Retinal pigment epithelial cell (primary cell): ENCODE measurements at places on chromosomes 1 and 21.

DNA sequence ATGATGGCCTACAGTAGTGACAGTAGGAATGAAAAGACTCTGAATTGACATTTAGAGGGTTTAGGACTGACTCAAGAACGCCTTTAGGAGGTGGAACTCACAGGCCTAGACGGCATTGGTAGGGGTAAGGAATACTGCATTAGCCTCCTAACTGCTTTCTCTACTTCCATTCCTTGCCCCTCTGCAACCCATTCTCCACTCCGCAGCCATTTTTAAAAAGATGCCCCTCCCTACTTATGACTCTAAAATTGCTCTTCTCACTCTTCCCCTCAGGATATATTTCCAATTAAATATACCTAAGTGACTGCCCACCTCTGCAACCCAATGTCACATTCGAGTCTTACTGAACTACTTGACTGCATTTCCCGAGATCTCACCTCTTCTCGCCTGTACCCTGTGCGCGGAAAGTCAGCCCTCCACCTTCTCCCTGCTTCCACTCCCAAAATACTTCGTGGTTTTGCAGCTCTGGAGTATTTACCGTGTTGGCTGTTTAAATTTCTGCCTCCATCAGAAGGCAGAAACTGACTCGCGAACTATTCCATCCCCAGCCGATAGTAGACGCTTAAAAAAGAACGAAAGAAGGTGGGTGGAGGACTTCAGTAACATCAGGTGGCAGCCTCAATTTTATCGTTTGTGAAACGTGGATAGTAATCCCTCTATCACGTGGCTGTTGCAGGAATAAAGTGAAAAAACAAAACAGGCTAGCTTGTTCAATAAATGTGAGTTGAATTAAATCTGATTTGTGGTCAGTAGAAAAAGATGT lies 1.1 kb upstream of the YBX1 start:
- no peak for DNase-seq

DNA sequence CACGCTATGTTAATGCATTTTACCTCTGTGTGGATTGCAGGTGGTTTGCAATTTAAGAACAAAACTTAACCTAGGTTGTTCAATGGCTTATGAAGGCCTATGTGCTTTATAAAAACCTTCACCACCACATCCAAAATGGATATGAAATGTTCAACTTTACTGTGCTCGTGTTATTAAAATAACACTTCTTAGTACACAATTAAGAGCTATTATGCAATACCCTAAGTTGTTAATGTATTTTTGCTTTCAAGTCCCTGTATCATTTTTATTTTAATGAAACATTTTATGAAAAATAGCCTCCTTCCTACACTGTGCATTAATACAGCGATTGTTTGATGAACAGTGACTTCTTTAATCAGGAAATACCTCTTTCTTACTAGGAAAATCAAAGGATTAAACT lies 12.0 kb downstream of the NCAM2 start:
- DNase-seq = no peak

DNA sequence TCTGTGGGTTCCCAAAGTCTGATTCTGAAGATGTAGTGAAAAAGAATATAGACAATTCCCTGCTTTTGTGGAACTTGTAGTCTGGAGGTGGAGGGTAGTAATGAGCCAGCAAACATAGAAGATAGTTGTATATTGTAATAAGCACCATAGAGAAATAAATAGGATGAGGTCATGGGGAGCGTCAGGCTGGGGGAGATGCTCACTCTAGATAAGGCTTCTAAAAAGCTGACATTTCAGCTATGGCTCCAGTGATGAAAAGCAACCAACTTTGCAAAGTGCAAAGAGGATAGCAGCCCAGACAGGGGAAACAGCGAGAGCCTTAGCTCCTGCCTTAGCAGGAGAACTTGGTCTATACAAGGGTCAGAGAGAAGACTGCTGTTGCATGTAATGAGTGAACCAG lies 98.0 kb upstream of the RALGPS2 start:
- no peak for DNase-seq

GRCh38 chr1:85940656-85941306 lies 215.8 kb downstream of the COL24A1 start:
- no peak for DNase-seq

GRCh38 chr1:96710708-96711477 lies 10.7 kb upstream of the PTBP2 start:
- DNase-seq = no peak

GRCh38 chr21:29080454-29080941 lies 7.0 kb upstream of the CCT8 start:
- no peak for DNase-seq

DNA sequence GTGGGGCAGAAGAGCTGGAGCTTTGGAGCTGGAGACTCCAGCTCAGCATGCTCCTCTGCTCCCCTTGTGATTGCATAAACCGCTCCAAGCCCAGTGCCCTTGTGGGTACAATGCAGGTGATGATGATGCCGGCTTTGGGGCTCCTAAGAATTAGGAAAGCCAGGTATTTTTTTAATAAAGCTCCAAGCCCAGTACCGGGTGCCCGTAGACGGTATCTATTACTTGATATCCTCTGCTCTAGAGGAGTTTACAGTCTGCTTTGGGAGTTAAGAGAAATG lies 27.2 kb downstream of the TENT5C start:
- DNase-seq = no peak

DNA sequence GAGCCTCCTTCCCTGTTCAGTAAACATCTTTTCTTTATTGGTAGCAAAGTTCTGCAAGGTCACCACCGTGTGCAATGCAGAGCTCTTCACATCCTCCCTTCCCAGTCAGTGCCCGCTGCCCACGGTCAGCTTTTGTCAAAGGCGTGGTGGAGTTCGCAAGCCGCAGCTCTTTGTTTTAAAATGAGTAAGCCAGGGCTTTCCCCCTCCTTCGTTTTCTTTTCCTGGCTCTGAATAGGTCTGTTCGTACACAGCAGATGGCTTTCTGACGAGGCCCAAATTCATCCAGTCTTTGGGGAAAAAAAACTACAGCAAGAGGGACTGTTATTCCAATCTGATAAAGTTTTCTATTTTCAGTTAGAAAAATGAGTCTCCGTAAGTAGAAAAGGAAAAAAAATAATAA lies 153.2 kb downstream of the LRIG2 start:
- no peak for DNase-seq

DNA sequence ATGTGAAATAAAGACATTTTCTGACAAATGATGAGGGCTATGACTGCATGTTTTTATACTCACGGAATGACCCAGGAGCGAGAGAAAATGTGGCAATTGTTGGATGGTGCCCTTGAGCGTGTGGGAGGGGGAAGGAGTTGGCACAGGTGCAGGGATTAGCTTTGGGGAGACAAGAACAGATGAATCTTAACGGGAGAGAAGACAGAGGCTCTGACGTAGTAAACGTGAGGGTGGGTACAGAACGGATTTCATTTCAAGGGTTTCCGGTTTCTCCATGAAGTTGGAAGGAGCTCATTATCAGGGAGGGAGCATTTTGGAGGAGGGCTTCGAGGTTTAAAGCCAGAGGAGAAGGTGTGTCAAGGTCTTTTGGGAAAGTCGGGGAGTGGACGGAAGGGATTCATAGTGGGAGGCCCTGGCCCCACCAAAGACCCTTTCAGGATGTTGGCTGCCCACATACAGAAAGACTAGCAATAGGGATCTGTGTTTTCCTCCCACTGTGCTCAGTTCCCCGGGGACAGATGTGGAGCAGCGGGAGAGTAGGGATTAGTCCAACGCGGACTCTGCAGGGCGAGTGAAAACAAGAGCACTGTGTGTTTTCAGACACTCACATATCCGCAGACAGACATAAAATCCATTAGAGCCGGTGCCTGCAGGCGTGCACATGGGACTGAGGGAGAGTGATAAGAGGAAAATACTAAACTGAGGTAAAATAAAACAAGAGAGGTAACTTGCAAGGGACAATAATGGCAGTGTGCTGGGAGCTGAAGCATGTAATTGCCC lies 584.1 kb downstream of the AJAP1 start:
- DNase-seq = no peak

- DNase-seq = peak; percentile 32
These were observed 6.3 kb upstream of the TMEM39B start for GRCh38 chr1:32066489-32066873.

GRCh38 chr1:157090196-157090647 lies 9.4 kb downstream of the ETV3L start:
- DNase-seq = peak; percentile 10

DNA sequence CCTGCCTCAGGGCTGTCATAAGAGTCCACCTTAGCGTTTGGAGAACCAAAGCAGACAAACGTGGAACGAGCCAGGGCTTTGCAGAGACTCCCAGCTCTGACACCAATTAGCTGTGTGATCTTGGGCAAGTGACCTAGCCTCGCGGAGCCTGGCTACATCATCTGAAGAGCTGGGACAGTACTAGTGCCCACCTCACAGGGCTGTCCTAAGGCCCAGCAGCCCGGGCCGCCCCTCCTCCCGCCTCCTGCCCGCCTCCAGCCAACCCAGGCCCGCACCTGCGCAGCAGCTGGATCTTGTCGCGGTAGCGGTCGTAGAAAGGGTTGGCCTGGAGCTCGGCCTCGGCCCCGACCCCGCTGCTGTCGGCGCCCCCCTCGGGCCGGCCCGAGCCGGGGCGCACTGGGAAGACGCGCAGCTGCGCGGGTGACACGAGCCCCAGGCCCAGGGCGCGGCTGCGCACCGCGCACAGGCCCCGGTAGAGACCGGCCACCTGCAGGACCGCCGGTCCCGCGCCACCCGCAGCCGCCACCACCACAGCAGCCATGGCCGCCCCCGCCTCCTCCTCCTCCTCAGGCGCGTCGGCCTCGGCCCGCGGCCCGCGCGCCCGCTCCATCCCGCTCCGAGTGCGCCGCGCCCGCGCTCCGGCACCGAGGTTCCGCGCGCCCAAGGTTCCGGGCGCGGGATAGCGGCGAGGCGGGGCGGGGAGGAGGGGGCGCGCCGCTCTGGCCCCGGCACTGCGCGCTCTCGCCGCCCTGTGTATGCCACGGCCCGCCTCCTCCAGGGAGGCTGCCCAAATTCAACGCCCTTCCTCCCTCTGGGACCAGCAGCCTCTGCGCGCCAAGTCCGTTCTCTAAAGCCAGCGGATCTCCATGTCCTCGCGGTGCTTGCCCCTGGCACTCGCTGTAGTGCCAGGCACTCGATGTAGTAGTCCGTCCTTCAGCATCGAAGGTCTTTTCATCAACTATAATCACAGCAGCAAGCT lies at the start of gene ATPAF1:
TSS of gene ATPAF1 (minus strand) at position 583 of the 979 bp plus-strand sequence. CDS start at position 541, 42 bp downstream.
- peak; percentile 31 for DNase-seq

- peak; percentile 30 for DNase-seq
These were observed 36.2 kb upstream of the BTG2 start for GRCh38 chr1:203268901-203269653.

GRCh38 chr1:119330466-119331189 lies 38.0 kb upstream of the HAO2 start:
- DNase-seq = no peak

DNA sequence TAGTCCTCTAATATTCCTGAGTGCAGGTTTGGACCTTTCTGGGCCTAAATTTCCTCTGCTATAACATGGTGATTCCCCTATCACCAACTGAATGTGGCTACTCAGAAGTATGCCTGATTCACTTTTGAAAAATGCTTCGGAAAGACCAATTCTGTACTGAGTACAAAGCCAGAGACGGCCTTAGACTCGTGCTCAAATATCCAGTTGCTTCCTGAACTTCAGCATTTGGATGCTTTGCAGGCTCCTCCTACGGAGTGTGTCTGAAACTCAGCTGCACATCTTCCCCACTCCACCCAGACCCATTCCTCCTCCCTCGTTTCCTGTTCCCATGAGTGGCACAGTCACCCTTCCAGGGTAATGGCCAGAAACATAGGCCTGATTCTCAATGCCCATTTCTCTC lies 98.4 kb upstream of the GADD45A start:
- no peak for DNase-seq

DNA sequence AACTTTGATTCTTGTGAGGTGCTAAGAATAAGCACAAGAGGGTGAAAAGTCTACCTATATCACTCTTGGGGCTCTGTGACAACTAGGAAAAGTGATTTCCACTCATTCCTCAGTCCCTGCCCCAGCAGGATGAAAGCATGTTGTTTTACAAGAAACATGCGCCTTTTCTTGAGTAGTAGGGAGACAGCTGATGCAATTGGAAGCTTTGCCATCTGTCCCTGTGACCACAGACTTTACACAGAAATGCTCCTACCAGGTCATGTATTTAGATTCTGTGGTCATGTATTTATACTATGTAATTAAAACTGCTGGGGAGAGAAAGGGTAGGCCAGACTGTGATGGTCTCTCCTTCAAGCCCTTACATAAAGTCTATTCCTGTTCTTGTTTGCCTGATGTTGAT lies 445.5 kb downstream of the PTPRC start:
- DNase-seq = no peak

GRCh38 chr1:156712626-156713025 lies 7.2 kb upstream of the CRABP2 start:
- no peak for DNase-seq

GRCh38 chr1:201191653-201192260 lies 1.1 kb downstream of the IGFN1 start:
- no peak for DNase-seq

GRCh38 chr1:100622037-100622436 lies 84.1 kb downstream of the GPR88 start:
- peak; percentile 76 for DNase-seq

- peak; percentile 73 for DNase-seq
These were observed 26.0 kb upstream of the BCL9 start for GRCh38 chr1:147515045-147515869.

DNA sequence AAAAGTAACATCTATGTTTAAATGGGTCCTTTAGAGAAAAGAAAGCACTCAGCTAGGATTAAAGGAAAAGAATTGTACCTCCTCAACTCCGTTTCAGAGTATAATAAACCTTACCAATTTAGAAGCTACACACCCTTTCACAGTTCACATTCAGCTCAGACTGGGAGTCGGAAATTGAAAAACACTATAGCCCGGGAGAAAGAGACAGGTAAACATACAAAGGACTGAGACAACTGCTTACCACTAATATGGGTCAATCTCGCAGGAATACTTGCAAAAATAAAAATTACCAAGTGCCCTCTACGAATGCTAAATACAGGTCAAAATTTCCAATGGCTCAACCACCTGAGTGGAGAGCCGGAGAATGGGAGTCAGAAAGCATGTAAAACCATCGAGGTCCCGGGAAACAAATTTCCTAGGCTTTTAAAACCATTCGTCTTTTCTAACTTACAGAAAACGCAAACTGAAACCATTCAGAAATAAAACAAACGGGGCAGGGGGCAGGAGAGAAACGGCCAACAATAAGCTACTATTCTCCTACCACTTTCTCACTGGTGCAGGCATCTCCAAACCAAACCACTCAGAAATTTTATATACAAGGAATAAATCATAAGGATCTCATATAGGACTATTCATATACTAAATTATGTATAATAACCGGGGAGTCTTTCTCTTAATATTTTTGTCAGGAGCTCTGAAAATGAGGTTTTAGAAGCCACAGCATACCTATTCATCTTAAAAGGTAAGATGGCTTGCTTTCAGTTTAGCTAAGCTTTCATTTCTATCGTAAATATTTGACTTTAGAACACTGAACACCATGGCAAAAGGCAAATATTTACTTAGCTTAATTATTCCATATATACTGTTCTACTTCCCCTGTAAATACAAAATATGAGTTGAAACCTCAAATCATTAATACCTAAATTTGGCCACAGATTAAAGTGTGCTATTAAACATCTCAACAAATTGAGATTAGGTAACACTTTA lies 136.5 kb downstream of the RERE start:
- DNase-seq = no peak

- no peak for DNase-seq
These were observed 35.2 kb downstream of the NENF start for GRCh38 chr1:212467843-212468482.

- no peak for DNase-seq
These were observed 126.1 kb downstream of the DENND1B start for GRCh38 chr1:197649188-197649587.

- no peak for DNase-seq
These were observed 12.9 kb downstream of the EPHX1 start for GRCh38 chr1:225822655-225823403.
